LNCaP clone FGC (cell line): ENCODE measurements at places on chromosomes 12 and 14.
A peak's percentile ranks its signal among the peaks of the same experiment; 100 is the strongest.

GRCh38 chr12:68505970-68506369 is 104.7 kb upstream of the RAP1B start:
- DNase-seq, result no peak

GRCh38 chr14:36988989-36989388 is 183.4 kb downstream of the SLC25A21 start:
- no peak for DNase-seq

GRCh38 chr12:130181211-130181610 is 18.9 kb downstream of the FZD10 start:
- no peak for DNase-seq

GRCh38 chr14:99389174-99389826 is 91.4 kb downstream of the SETD3 start:
- no peak for DNase-seq

- DNase-seq, result no peak
These were observed 60.6 kb downstream of the ADGRD1 start for GRCh38 chr12:131014343-131014742.

DNA sequence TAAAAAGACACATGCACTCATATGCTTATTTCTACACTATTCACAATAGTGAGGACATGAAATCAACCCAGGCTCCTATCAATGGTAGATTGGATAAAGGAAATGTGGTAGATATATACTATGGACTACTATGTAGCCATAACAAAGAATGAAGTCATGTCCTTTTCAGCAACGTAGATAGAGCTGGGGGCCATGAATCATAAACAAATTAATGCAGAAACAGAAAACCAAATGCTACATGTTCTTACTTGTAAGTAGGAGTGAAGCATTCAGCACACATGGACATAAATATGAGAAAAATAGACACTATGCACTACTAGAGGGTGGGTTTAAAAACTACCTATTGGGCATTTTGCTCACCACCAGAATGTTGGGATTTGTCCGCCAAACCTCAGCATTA is 278.0 kb upstream of the MIS18BP1 start:
- no peak for DNase-seq

GRCh38 chr12:13119826-13120225 is 16.4 kb upstream of the GSG1 start:
- DNase-seq, result no peak

DNA sequence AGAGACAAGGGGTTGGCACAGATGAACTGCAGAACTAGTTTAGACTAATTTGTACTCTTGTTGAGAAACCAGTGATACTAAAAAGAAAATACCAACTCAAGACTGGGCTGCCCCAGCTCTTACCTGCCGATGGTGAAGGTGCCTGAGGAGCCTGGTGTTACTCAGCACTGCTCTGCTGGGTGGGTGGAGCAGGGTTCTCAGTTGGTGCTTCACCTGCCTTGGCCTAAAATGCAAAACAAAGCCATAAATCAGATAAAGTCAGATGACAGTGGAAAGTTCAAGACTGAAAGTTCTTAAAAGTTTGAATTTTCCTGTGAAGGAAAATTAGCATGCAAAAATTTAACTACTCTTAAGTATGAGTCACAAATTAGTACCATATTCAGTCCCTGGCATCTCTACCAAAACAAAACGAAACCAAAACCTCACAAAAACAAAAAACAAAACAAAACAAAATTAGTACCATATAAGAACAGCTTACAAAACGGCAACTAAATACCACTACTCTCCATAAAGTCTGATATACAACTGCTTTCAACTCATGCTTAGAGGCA is 21.9 kb downstream of the YBX3 start:
- no peak for DNase-seq

GRCh38 chr12:25734529-25735180 is 181.6 kb upstream of the LMNTD1 start:
- DNase-seq, result no peak

DNA sequence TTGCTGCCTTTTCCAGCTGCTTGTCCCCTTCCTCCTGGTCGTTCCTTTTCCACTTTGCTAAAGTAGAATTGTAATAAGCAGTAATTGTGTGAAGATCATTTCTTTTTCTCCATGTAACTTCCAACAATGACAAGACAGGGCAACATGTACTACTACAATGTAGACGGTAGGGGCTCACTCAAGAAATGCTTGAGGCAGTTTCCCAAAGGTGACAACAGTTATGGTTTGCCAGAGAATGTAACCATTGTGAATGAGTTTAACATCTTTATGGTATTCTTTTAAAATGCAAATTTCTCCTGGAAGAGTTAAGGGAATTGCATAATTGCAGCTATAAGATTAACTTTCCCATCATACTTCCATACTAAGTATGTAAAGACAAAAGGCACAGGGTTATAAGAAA is 23.8 kb upstream of the PHLDA1 start:
- no peak for DNase-seq

GRCh38 chr12:4829793-4830162 is 79.9 kb upstream of the KCNA1 start:
- DNase-seq, result no peak

- no peak for DNase-seq
These were observed 3.1 kb upstream of the NKX2-1 start for GRCh38 chr14:36522972-36523715.

DNA sequence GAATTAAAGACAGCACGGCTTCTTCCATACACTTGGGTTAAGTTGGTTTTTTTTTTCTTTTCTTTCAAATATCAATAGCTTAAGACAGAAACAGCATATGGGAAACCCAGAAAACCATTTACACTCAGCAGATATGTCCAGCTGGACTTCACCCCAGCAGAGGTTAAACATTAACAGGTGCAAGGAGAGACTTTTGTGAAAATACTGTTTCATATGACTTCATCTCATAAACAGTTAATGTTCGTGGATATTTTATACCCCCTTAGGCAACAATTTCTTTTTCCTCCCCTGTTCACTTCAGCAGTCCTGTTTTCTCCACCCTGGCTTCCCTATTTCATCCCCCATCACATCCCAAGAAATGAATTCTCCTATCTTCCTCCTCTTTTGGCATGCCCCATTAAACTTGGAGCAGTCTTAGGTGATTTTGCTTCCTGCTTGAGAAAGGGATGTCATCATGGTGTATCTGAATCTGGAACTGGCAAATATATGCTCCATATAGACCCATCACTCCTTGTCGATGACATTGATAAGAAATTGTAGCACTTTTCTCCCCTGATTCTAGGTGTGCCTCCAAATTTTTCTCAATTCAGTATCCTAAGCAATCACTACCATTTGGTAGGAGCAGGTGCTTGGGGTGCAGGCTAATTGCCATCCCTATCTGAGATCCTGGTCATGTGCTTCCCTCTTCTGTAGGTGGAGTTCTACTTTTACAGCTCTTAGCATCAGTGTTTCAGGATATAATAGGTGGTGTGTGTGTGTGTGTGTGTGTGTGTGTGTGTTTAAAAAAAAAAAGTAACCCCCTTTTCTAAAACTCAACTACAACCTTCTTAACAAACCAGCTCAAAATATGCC is 67.9 kb downstream of the BMP4 start:
- DNase-seq, result no peak

DNA sequence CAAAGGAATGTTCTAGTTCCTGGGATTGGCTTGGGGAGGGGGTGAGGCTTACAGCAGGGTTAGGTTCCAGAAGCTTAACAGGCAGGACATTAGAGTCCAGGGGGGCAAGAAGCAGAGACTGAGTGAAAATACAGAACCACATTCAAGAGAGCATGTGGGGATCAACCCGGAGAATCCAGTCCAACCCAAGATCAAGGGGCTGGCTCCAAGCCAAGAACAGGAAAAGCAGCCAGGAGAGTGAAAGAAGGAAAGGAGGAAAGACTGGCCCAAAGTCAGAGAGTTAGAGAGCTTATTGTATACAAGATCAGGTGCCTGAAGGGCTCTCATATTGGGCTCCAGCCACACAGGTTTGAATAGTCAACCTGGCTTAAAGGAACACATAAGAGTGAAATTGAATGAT is 190.3 kb upstream of the CDKN3 start:
- no peak for DNase-seq

DNA sequence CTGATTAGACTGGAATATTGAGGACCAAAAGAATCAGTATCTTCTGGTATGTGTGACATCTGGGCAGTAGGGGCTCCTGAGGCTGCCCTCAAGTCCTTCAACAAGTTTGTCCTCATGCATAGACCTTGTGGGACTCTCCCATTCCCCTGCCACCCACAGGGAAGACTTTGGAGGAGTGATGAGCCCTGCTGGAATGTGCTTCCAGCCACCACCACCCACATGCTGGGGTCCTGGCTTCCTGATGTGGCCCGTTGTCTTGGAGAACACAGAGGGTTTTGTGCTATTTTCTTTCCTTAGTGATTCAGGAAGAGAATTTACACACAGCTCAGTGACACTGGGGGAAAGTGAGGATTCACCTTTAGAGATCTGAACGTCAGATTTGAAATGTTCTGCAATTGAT is 29.2 kb upstream of the SEL1L start:
- DNase-seq, result no peak

GRCh38 chr12:120257041-120257821 is 8.3 kb downstream of the PXN start:
- peak; percentile 89 for DNase-seq

DNA sequence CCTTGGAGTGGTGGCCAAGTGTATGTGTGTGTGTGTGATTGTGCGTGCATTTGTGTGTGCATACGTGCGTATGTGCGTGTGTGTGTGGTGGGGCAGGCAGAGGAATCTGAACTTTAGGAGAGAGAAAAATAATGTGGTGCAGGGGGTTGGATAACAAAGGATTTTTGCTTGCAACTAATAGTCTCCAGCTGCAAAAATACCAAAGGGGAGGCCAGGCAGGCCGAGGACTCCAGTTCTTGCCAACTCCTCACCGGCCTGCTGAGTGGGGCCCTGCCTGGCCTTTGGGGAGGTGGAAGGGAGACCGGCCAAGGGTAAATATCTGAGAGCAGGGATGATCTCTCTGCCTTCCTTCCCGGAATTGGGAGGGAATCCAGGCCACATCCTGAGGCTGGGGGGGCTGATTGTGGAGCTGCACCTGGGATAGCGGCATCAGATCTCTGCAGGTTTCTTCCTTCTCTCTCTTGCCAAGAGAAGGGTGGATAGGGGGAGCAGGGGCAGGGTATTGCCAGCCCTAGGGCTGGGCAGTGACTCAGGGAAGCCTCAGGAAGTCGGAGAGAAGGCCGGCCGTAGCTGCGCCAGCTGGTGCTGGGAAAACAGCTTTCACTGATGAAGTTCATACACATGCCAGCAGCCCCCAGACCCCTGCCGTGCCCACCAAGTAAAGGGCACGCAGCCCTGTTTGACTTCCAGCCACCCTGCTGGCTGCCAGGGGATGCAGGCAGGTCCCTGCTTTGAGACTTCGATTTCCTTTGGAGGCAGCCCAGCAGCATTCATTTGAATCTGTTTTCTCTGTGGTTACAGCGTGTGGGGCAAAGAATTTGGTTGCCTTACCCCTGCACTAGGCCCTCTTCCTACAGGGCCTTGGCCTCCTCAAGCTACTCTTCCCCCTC is 4.6 kb upstream of the LRP1-AS start:
- DNase-seq, result no peak

DNA sequence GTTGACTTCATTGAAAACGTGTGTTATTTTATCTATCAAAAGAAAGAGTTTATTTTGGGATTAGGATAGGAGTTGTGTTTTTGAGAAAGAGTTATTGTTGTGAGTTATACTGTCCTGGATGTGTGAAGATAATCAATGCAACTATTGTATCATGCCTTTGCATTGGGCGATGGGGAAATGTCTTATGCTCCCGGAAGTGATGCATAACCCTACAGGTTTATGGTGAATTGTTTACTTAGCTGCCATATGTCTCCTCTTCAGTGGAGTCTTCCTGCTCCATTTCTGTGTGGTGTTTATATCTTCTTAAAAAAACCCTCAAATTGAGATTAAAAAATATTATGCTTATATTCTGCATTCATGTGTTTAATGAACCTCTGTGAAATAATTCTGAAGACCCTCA is 6.5 kb downstream of the PDE3A start:
- DNase-seq, result no peak

- DNase-seq, result peak; percentile 92
These were observed 27.8 kb downstream of the MUCL1 start for GRCh38 chr12:54882079-54882478.

DNA sequence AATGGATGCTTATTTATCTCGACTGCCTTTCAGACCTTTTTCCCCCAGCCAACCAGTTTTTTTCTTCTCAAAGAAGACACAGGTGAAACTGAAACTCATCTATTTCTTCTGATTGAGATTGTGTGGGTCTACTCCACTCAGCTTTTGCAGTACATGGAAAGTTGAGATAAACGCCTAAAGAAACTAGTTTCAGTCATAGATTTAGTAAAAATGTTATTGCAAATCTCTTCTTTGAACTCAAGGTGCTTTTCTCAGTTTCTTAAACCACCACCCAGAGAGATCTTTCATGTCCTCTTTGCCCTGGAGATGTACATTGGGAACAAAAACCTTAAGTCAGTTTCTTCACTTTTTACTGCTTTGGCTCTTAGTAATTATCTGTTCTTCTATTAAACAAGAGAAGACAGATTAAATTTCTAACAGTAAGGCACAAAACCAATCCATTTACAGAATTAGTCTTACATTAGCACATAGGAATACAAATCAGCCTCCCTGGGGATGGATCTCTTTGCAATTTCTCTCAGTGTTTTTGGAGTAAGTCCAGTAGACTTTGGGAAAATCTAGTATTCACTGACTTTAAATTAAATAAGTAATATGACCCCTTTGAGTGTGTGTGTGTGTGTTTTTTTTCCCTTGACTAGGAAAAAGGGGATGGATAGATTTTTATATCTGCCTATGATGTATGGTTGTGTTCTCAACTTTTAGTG is 11.6 kb downstream of the FBXW8 start:
- no peak for DNase-seq

- no peak for DNase-seq
These were observed 250.5 kb downstream of the ASCL1 start for GRCh38 chr12:103207936-103208335.
